ENCODE measurements at places on chromosomes 12 and 14.
A peak's percentile ranks its signal among the peaks of the same experiment; 100 is the strongest.

GRCh38 chr14:43031598-43031997 lies 1424.9 kb downstream of the LRFN5 start:
- DNase-seq, result no peak

DNA sequence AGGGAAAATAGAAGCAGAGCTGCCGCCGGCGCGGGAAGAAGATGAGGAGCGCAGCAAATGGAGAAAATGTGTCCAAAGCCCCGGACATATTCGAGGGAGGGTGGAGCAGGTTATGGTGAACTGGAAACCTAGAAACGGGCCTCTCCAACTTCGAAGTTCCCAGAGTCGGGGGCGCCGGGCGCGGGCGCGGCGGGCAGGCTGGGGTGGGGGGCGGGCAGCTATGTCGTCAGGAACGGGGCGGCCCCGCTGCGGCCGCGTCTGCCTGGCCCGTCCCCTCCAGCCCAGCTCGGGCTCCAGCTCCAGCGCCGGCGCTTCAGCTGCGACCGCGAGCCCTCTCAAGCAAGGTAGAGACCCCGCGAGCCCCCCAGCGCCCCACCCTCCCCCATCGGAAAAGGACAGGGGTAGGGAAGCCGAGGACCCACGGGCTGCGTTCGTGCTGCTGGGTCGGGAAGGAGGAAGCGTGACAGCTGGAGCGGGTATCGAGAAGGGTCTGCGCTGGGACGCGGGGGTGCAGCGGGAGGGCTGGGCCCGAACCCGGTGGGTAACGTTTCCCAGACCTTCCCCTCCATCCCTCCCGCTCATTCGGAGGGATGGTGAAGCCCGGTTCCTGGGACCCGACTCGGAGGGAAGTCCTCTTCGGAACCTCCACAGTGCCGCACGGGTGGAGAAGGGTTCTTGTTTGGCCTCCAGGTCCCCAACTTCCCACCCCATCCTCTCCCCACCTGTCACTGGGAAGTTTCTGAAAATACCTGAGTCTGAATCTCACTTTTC lies 1.0 kb downstream of the DGKA start:
- peak; percentile 54 for DNase-seq

DNA sequence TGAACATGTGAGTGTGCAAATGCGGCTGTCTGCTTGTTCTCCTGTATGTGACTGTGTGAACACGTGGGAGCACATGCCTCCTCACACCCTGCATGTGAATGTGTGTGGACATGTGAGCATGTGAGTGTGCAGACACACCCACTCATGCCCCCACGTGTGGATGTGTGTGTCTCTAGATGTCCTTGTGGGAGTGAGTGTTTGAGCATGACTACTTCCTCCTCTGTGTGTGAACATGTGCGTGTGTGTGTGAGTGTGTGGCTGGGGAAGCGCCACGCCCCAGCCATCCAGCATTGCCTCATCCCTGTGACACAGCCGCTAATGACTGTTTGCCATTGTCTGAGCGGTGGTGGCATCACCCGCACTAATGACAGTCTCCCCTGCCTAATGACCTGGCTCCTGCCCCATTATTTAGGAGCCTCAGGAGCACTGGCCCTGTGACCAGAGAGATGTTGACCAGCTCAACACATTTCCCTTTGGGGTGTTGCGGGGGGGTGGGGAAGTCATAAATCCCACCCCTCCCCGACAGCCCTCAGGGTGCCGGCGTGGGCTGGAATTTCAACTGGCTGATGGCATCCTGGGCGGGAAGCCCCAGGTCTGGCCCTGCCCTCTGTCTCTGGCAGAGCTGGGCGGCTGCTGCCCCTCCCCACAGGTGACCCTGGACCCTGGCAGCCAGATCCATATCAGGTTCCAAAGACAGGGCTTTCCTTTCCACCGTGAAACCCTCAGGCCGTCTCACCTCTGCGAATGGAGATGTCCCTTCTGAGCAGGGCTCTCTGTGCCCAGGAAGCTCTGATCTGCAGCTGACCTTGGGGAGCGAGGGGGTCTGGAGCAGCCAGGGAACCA lies 11.5 kb upstream of the KRT80 start:
- DNase-seq, result no peak

GRCh38 chr12:121530600-121531355 lies 50.0 kb downstream of the KDM2B start:
- DNase-seq, result no peak

- DNase-seq, result no peak
Measured at GRCh38 chr12:57846285-57846576, 298 bp downstream of the CTDSP2 start.

GRCh38 chr12:7207866-7208625 lies 18.6 kb downstream of the PEX5 start:
- DNase-seq, result no peak

DNA sequence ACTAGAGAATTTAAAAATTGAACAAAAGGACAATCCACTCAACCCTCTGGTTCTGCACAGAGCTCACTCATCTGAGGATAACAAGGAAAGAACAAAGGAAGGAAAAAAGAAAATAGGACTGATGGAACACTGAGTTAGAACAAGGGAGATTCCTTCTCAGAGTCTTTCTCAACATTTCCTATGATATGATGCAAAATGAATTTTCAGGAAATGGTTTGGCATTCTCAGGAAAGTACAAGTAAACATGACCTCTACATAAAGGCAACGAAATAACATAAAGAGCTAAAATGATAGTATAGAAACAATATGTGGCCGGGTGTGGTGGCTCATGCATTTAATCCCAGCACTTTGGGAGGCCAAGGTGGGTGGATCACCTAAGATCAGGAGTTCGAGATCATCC lies 135.8 kb downstream of the ITPR2 start:
- DNase-seq, result no peak

DNA sequence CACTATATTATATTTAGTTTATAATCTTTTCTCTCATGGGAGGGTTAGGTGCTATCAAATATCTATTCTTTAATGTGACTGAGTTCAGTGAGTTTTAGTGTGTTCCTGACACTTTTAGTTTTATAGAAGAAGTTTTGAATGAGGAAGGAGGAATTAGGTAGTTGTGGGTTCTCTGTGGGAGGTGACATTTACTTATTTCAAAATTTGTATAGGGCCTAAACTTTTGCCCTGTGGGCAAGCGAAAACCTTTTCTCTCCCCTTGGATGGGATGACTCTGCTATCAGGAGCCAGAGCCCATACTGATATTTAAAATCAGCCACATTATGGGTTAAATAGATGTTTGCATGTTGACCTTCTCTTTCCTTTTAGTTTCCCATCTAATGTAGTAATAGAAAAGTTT lies 43.6 kb downstream of the SPATS2 start:
- no peak for DNase-seq

GRCh38 chr14:75454963-75455546 lies 27.2 kb downstream of the JDP2 start:
- DNase-seq, result no peak

DNA sequence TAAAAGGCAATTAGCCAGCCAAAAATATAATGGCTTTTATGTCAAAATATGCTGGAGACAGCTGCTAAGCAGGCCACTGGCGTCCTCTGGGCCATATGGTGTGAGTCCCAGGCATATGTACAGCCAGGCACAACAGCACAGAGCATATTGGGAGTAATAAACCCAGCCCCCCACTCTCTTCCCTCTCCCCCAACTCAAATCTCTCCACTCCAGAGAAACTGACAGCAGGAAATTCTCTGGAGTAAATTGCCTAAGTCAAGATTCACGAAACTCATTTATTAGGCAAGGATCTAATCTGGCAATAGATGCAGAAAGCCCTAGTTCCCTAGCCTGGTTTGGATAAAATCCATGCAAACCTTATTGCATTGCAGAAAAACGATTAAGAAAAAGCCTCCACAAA lies 147.9 kb upstream of the SEL1L start:
- DNase-seq, result peak; percentile 55

DNA sequence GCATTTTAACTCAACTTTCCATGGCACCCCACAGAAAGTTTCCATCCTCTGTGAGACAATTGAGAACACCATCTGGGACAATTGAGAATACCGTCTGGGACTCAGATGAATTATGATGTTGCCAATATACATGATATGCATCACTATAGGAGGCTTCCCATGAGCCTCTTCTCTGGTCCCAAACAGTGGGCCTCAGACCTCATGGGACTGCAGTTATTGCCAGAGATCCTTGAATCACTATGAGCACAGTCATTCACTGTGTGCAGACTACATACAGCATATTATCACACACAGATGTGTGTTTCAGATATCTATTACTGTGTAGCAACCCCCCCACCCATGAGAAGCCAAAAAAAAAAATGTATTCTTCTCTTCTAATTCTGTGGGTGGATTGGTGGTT lies 134.4 kb downstream of the GXYLT1 start:
- DNase-seq, result peak; percentile 22

DNA sequence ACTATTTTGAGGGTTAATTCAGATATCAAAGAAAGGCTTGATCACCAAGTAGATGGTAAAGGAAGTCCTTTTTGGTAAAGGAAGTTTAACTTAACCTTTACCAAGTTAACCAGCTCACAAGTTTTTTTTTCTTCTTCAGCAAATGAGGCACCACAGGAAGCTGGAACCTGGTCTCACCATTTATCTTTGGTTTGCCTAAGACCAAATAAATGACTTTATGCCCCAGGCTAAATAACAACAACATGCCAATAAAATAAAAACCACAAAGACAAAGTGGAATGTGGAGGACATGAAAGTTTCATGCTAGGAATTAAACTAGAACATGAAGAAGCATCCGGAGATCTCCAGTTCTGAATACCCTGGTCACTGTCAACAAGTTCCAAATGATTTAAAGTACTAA lies 116.8 kb upstream of the PRICKLE1 start:
- no peak for DNase-seq

DNA sequence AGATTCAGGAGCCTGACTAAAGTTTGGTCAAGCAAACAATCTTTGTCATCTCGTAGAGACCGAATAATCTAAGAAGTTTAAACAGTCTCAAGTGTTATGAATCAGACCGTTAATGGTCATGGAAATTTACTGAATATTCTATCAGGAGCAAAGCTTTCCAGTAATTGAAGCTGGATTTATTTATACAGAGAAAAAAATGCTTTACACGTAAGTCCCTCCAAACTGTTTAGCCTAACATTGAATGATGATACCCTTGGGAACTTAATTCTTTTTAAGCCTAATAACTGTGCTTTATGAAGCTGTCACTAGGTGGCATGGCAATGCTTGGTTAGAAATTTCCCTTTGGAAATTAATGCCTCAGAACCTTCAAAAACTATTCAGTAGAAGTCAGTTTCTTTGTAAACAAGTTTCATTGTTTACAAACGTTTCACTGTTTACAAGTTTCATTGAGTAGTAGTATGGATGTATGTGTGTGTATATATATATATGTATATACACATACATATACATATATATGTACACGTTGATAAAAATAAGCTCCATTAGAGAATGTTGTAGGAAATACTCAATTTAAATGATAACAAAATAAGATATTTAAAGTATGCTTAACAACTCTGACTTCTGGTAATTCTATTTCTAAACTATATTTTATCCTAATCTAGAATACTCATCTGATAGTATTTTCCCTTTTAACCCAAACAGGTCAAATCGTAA lies 32.1 kb downstream of the DEPDC4 start:
- DNase-seq, result peak; percentile 75

DNA sequence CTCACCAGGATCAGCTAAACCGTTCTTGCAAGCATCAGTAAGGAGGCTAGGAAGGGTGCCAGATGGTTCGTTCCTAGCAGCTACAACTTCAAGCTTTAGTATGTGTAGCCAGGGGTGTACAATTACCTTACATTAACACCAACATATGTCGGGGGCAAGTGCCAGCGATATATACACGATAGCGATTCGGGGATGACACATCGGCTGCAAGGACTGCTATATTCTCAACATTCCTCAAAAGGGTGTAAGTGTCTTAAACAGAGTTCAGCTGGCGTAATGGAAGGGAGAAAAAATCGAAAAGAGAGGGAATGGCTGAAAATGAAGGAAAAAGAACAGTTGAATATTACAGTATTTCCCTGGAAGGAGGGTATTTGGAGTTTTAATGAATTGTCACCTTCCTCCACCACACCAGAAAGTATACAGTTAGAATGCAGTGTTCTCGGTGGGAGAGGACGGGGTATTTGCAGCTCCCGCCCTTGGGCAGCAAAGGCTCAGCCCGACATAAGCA lies 545 bp downstream of the LIMA1 start:
- DNase-seq, result no peak

DNA sequence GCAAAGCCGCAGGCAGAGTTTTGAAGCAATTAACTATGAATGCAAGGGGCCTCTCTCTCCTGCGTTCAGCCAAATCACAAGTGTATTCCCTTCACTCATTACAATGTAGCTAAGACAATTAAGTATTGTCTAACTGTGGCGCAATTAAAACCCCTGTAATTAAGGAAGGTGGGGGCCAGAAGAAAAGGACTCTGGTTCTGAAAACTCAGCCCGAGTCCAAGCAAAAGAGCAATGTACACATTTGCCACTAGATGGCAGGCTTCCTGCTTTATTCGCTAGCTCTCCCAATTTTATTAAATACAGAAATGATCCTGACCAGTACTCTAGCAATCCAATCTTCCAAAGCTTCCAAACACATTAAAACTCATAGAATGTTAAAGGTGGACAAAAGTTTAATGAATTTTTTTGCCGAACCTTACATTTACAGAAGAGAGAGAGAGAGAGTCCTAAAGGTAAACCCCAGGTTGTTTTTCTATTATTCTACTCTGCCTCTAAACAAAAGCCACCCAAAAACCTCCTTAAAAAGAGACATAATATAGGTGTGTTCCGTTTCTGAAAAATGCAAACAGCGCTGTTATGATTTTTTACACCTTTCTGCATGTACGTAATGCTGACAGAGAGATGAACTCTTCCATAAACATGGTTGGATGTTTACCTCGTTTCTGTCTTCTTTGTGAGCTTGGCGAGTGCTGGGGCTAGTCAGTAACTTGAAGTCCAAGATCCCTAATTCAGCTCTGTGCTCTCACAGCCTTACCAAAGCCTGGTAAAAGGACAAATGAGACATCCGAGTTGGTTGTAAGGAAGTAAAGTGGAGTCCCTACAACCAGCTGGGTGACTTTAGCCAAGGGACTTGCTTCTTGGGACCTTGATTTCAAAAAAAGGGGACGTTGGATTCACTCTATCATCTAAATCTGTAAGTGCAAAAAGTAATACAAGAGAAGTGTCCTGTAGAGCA lies 50.9 kb upstream of the VASH1 start:
- peak; percentile 71 for DNase-seq

DNA sequence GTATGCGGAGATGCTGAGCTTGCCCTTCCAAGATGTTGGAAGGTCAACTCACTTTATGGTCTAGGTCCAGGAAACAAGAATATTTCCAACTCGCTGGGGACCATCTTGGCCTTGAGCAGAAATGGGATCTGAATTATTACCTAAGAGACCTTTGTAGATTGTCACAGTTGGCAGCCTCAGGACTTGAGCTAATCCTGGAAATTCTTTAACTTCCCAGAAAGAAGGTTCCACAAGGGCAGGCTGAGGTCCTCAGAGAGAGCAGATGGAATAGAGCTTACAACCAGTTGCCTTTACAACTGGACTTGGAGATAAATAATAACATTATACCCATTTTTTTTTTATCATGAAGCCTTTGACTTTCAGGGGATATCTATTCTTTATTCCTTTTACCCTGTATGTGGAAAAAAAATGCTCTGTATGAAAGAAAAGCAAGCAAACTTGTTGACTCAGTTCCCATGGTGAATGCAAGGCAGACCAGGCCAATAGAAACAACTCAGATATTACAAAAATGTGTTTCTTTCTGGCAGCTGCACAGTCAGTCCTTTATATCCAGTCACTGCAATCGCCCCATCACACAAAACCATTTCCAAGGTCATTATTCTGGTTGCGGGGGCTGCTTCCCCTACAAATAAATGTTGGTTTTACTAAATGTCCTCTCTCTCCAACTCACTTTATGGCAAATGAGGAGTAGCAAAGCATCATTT lies 401.4 kb downstream of the ZFP36L1 start:
- DNase-seq, result peak; percentile 51

GRCh38 chr12:75750716-75751306 lies 239.4 kb upstream of the KRR1 start:
- DNase-seq, result peak; percentile 51

Data from brain (organoid and tissue), 16 donors.